Choroid plexus epithelial cell (primary cell): ENCODE measurements at places on chromosomes 3 and 15.

DNA sequence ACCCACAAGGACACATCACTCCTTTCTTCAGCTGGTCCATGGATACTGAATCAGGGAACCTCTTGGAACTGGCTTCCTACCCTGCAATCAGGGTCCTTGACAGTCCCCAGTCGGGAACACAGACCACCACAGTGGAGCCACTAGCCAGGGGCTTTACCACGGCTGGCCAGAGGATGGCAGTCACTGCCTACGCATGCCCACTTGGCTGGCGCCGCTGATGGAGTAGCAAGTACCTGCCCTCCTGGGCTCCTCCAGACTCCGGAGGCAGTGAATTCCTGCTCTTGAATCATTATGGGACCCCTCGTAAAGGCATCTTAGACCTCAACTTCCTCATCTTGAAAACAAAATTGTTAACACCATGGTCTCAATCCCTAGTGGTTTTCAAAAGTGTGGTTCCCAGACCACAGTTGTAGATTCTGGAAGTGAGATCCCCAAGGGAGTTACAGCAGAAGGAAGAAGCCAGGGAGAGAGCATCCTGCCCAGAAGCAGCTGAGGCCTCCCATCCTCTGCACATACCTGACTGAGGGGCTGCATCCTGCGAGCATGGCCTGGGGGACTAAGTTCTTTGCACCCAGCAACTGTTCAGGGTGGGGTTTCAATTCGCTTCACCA lies 9.1 kb upstream of the SKIC8 start:
- DNase-seq: peak; percentile 80

GRCh38 chr3:168223085-168223484 lies 127.4 kb upstream of the GOLIM4 start:
- DNase-seq: no peak

DNA sequence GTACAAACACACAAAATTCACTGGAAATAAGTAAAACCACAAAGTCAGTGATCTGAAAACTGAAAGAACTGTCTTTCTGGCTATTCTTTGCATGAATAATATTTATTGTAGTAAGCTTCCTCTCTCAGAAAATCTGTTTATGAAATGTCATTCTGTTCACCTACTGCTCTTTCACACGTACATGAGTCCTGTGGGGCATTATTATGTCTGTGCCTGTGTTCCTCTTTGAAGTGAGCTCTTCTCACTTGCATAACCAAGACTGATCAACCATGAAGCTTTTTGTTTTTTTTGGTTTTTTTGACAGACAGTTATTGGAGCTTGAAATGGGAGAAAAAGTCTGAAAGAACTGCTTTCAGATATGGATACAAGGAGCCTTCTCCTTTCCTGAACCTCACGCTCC lies 195.8 kb downstream of the PLCH1 start:
- no peak for DNase-seq

DNA sequence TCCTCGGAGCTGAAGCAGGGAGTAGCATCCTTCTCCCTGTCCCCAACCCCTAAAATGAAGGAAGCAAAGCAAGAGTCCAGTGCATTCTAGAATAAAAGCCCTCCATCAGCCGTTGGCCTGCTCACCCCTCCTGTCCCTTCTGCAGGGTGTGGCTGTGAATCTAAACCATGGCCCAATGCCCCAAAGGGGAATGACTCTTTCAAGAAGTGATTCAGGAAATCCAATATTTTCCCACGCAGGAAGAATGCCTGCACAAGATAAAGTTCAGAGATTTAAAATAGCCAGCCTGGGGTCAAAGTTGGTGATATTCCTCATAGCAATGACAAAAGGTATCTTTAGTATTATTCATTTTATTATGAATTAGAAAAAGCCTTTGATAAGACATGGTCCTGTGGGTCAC lies 38.5 kb downstream of the SLCO2A1 start:
- DNase-seq: no peak

- DNase-seq: peak; percentile 55
Measured at GRCh38 chr15:48040166-48040817, 80.5 kb upstream of the SLC24A5 start.

- DNase-seq: peak; percentile 38
Measured at GRCh38 chr15:32718821-32719716, 1.3 kb downstream of the GREM1 start.

- peak; percentile 87 for DNase-seq
Measured at GRCh38 chr3:134312873-134313846, 61.1 kb downstream of the AMOTL2 start.

DNA sequence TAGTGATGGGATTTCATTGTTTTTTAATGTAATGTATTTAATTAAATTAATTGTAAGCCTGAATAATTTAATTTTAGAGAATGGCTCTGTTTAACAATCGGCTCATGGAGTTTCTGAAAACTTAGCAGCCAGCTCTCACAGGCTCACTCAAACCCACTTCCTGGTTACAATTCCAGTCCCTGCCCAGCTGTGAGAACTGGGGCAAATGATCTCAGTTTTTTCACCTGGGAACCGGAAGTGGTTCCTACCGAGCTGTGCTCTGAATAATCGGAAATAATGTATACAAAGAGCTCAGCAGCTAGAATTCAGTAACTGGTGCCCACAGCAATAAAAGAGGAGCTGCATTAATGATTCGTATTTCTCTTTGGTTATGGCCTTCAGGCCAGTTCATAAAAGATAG lies 244.3 kb upstream of the MCTP2 start:
- DNase-seq: no peak

GRCh38 chr3:45139372-45140140 lies 6.6 kb downstream of the CDCP1 start:
- peak; percentile 80 for DNase-seq

DNA sequence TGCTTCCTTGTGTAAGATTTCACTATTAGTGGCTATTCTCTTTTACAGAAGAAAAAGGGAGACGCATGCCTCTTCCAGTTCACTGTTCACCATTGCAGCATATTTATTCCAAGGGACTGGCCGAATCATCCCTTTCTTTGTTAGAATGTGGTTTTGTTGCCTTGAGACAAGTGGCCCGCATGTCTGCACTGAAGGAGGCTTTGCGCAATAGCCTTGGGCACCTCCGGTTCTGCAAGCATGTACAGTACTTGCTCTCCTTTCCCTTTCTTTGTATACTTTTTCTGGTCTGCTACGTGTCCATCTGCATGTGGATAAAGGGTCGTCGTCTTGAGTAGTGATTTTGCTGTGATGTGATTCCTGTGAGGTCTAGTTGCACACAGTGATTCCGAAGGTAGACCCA lies 43.0 kb downstream of the FLNB start:
- DNase-seq: peak; percentile 91

GRCh38 chr15:41838400-41838897 lies at the start of gene PLA2G4B:
TSS of gene PLA2G4B (plus strand) at chr15:41838847. CDS start at chr15:41838914, 67 bp downstream.
- DNase-seq: no peak

DNA sequence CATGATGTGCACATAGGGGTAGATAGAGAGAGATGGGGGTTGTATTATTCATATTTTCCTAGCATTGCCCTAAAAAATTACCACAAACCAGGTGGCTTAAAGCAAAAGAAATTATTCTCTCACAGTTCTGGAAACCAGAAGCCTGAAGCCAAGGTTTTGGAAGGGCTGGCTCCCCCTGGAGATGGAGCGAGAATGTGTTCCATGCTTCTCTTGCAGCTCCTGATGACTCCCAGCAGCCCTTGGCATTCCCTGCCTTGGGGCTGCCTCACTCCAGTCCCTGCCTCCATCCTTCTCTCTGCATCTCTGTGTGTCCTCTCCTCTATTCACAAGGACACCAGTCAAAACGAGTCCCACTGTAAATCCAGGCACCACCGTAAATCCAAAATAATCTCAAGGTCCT lies 91.5 kb upstream of the FAM174B start:
- no peak for DNase-seq

GRCh38 chr3:45123030-45123429 lies 23.1 kb downstream of the CDCP1 start:
- DNase-seq: peak; percentile 92

- DNase-seq: no peak
Measured at GRCh38 chr15:77027111-77027696, 32.3 kb downstream of the PSTPIP1 start.

- peak; percentile 43 for DNase-seq
Measured at GRCh38 chr3:76245073-76245472, 459.7 kb upstream of the ZNF717 start.

- no peak for DNase-seq
Measured at GRCh38 chr3:156489462-156489911, 65.4 kb downstream of the SSR3 start.

DNA sequence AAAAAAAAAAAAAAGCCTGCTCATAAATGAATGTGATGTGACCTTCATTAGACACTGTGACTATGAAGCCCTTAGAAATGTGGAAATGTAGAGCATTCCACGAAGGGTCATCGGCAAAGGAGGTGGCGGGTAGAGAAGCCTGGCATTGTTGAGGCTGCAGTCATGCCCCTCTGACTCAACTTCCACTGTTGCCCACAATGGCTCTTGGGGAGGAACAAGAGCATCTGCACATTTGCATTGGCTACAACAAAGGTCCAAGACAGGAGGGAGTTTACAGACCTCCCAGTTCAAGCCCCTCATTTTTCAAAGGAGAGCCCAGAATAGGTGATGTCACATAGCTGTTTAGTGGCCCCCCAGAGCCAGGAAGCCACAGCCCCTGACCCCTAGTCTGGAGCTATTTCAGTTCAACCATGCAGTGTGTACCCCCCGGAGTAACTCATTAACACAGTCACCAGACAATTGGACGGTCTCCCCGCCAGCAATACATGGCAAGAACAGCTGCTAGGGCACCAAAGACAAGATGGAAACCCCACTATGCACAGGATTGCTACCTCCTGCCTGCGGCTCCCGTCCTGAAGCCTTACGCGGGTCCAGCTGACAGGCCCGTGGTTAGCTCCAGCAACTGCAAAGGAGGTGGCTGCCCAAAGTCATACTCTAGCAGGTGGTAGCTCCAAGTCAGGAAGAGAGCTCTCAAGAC lies 56.2 kb downstream of the SH3BP5 start:
- no peak for DNase-seq

DNA sequence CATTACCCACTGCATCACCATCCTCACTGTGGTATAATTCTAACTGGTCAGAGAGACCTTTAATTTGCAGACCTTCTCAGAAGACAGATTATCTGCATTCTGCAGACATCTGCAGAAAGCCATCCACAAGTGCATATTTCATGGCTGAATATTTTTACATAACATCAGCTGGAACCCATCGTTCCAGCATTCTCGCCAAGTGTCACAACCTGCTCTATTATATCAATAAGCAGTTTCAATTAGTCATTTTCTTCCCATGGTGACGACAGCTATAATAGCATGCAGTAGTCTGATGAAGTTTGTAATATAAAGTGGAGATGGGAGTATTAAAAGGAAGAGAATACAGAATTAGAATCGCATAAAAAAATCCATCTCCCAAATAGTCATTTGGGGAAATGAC lies 334.7 kb downstream of the FHIT start:
- DNase-seq: no peak

DNA sequence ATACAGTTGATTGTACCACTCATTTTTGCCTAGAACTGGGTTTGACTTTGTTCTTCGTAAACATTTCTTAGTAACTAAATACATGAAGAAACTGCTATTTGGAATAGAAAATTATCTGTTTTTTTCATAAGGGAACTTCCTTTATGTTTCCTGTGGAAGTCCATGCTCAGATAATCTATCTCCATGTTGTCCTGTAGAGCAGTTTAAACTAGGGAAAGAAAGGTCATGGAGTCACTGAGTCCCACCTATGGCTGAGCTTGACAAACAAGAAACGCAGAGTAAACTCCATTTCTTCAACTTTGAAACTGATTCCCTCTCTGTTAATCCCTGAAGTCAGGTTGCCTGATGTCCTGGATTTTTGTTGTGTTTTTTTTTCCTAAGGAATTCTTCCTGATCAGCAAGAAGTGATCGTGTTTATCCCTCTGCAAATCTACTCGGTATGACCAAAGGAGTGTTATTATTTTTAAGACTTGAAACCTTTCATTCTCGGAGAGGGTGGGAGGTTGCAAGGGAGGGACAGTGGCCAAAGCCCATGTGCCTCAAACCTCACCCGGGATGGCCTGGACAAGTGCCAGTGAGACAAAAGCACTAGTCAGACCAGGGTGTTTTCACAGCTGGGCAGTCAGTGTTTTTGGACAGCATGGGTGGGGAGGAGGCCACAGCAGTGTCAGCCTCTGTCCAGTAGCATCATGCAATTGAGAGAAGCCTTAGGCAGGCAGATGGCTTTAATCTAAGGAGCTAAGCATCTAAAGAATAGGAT lies 129.8 kb upstream of the PHLDB2 start:
- DNase-seq: peak; percentile 89

- DNase-seq: no peak
Measured at GRCh38 chr3:26627080-26627479, 4.5 kb downstream of the LRRC3B start.

DNA sequence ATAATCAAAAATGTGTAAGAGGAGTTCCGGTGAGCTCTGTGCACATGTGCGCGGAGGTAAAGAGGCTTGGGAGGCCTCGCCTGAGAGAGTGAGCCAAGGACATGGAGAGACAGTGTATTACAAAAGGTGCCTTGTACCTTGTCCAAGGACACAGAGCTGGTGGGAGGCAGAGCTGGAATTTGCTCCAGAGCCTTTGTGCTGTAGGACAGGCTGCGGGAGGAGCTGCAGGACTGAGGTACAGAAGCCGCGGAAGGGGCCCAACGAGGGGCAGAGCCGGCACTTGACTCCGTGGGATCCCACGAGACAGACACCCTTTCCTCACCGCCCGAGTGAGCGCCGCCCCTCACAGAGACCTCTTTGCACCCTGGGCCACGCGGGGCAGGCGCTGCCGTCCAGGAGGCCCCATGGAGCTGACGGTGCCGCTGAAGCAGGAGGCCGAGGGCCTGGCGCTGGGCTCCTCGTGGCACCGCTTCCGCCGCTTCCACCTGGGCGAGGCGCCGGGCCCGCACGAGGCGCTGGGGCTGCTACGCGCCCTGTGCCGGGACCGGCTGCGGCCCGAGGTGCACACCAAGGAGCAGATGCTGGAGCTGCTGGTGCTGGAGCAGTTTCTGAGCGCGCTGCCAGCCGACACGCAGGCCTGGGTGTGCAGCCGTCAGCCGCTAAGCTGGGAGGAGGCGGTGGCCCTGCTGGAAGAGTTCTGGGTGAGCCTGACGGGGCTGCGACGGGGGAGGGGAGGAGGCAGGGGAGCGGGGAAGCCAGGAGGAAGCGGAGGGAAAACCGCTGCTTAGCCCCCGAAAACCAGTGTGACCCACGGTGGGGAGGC lies 68.7 kb downstream of the SLTM start:
- peak; percentile 45 for DNase-seq

GRCh38 chr3:45657853-45658252 lies 31.3 kb upstream of the SACM1L start:
- DNase-seq: no peak

- DNase-seq: no peak
Measured at GRCh38 chr15:101526021-101526420, 36.5 kb upstream of the PCSK6 start.

DNA sequence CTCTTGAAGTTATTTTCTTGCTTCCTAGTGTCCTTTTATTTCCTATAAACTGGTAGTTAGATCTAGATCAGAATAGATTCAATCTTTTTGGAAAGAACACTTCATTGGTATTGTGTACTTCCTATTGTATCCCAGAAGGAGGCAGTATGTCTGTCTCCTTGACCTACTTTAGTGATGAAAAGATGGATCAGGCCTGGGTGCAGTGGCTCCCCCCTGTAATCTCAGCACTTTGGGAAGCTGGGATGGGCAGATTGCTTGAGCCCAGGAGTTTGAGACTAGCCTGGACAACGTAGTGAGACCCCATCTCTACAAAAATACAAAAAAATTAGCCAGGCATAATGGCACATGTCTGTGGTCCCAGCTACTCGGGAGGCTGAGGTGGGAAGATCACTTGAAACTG lies 12.0 kb downstream of the BSN start:
- DNase-seq: peak; percentile 33

GRCh38 chr3:122458992-122459391 lies 43.1 kb upstream of the WDR5B start:
- peak; percentile 81 for DNase-seq

- no peak for DNase-seq
Measured at GRCh38 chr3:100189444-100189964, 71.3 kb upstream of the TBC1D23 start.

- DNase-seq: no peak
Measured at GRCh38 chr3:59404851-59405250, 355.0 kb upstream of the CFAP20DC start.
